Activated naive CD4-positive, alpha-beta T cell treated with Interleukin-2 at 50 U/mL for 16 hours (primary cell): ENCODE measurements at places on chromosomes 2 and 18.

GRCh38 chr2:24926602-24927252 is 6.7 kb upstream of the ADCY3 start:
- peak; percentile 57 for DNase-seq

DNA sequence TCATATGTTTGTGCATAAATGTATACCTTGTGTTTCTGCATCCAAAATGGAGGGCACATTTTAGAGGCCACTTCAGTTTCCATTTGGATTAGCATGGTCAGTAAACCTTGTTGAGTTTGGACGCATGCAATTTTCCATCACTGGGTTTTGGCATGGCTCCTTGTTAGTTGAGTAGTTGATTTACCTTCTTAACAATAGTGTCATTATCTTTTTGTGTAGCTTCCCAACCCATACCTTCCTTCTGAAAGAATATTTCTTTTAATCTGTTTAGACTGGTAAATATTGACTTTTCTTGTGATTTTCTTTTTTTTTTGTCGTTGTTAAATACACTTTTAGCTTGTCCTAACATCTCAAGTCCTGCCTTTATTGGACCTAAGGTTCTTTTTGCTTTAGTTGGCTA is 15.5 kb downstream of the RPIA start:
- no peak for DNase-seq

GRCh38 chr18:51185075-51185474 is 12.4 kb downstream of the MEX3C start:
- no peak for DNase-seq

GRCh38 chr18:74171910-74172606 is 23.7 kb downstream of the TIMM21 start:
- DNase-seq, result no peak

- DNase-seq, result no peak
Observed at GRCh38 chr2:224098481-224099230, 59.6 kb upstream of the SERPINE2 start.

- no peak for DNase-seq
Observed at GRCh38 chr2:233967164-233967563, 50.0 kb downstream of the TRPM8 start.

GRCh38 chr18:29879763-29880162 is 1162.8 kb downstream of the DSC3 start:
- DNase-seq, result no peak

GRCh38 chr2:61911510-61911909 is 6.0 kb downstream of the COMMD1 start:
- DNase-seq, result no peak

GRCh38 chr18:63676526-63677323 is 15.0 kb upstream of the SERPINB3 start:
- no peak for DNase-seq

- no peak for DNase-seq
Observed at GRCh38 chr2:231716666-231717280, 8.4 kb downstream of the PTMA start.

- DNase-seq, result no peak
Observed at GRCh38 chr2:173193925-173194324, 118.3 kb downstream of the MAP3K20 start.

- DNase-seq, result no peak
Observed at GRCh38 chr2:196088203-196088602, 19.6 kb upstream of the DNAH7 start.

DNA sequence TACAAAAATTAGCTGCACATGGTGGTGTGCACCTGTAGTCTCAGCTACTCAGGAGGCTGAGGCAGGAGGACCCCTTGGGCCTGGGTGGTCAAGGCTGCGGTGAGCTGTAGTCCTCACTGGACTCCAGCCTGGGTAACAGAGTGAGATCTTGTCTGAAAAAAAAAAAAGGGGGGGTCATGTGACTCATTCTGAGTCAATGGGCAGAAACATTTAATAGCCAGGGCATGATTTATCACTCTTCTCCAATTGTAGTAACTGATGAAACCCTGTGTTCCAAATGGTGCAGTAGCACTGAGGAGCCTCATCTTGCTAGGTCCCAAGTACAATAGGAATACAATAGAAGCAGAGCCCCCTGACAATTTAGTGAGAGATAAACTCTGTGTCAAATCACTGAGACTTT is 78.9 kb upstream of the CCDC68 start:
- DNase-seq, result no peak
